ENCODE measurements at places on chromosomes 1 and 21.

GRCh38 chr1:42282024-42282579 lies 52.9 kb downstream of the FOXJ3 start:
- no peak for DNase-seq

DNA sequence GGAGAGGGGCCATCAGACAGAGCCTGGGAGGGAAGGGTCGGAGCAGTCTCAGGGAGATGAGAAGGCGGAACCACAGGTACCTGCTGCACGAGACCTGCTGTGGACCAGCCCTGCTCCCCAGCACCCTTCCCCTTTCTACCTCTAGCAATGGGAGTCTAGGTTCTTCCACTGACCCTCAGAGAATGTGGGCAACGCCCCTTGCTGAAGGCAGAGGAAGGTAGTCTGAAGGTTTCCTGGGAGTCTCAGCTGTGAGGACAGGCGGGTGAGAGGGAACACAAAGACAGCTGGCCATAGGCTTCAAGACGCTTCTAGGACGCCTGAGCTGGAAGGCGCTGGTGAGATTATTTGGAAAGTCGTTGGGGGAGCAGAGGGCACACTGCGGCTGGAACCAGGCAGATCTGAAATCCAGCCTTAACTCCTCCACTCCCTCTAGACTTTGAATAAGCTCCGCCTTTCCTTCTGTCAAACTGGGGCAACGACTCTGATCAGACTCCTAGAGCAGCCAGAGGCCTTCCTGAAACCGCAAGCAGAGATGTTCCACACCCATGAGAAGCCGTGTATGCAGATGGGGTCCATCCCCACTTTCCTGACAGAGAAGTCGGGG lies 18.1 kb downstream of the SLC45A3 start:
- no peak for DNase-seq

- peak; percentile 85 for DNase-seq
These were observed 219.8 kb upstream of the DUSP10 start for GRCh38 chr1:221961532-221962292.

- no peak for DNase-seq
These were observed 23.7 kb upstream of the TMEM54 start for GRCh38 chr1:32924881-32925344.

DNA sequence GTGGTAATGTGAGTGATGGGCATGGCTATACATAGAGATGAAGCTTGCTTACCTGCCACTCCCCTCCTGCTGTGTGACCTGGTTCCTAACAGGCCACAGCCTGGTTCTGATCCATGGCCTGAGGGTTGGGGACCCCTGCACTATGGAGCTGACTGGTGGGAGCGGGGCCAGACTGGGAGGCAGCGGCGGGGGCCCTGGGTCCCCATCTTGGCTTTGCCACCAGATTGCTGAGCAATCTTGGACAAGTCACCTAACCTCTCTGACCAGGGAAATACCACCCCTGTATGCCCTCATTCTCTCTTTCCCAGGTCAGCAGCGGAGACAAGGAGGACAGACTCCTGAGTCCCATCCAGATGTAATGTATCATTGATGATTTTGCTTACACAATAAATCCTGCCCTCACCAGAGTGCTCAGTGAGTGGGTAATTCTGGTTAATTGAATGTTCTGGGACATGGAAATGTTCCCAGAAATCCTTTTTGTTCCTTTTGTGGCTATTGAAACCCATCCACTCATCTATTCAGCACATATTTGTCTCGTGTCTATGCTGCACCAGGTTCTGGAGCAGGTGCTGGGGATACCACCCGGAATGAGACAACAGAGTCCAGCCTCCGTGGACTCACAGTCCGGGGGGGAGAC lies 4.1 kb upstream of the ARHGEF10L start:
- DNase-seq, result no peak

GRCh38 chr1:229893762-229894444 lies 173.1 kb upstream of the GALNT2 start:
- no peak for DNase-seq

- DNase-seq, result no peak
These were observed 359.8 kb downstream of the LTN1 start for GRCh38 chr21:28632755-28633408.

DNA sequence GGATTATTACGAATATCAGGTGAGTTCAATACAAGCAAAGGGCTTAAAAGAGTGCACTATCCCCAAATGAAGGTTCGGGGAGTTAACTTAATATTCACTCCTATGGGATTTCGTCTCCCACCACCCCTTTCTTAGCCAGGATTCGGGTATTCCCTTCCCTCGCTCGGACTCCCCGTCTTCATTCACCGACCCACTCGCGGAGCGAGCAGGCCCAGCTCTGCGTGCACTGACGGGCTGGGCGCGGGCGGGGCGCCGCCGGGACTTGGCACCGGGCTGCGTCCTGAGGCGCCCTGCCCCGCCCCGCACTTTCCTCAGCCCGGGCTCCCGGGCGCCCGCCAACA lies 7.7 kb upstream of the MPZL1 start:
- no peak for DNase-seq

DNA sequence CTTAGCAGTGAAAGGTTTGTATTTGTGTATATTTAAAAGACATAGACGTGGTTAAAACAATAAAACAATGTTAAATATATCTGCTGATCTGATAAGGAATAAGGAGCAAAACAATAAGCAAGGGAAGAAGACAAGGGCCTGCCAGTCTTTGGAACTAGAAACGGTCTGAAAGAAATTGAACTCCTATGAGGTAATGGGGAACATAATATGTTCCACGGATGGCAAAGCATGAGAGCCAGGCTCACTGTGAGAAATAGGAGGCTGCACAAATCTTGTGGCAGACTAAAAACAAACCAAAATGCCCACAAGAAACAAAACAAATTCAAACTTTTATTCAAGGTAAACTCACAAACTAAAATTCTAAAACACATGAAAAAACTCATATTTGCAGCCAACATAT lies 150.5 kb downstream of the NTMT2 start:
- no peak for DNase-seq

DNA sequence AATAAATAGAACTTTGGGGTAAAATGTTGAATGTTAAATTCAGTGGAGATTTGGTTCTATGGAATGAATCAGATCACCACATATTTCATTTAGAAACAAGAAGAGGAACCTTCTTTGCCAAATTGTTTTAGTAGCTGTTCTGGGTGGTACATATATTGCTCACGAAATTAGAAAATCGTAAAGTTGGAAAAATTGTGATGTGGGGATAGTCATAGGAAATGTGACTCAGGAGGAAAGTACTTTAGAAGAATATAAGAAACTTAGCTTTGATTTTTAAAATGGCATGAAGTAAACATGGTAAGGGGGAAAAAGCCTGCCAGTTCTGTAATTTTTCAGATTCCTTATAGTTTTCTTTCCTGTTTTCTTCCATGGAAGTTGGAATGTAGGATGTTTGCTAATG lies 27.4 kb downstream of the RRP15 start:
- DNase-seq, result no peak

- DNase-seq, result no peak
These were observed 42.1 kb upstream of the C8B start for GRCh38 chr1:57007948-57008347.

DNA sequence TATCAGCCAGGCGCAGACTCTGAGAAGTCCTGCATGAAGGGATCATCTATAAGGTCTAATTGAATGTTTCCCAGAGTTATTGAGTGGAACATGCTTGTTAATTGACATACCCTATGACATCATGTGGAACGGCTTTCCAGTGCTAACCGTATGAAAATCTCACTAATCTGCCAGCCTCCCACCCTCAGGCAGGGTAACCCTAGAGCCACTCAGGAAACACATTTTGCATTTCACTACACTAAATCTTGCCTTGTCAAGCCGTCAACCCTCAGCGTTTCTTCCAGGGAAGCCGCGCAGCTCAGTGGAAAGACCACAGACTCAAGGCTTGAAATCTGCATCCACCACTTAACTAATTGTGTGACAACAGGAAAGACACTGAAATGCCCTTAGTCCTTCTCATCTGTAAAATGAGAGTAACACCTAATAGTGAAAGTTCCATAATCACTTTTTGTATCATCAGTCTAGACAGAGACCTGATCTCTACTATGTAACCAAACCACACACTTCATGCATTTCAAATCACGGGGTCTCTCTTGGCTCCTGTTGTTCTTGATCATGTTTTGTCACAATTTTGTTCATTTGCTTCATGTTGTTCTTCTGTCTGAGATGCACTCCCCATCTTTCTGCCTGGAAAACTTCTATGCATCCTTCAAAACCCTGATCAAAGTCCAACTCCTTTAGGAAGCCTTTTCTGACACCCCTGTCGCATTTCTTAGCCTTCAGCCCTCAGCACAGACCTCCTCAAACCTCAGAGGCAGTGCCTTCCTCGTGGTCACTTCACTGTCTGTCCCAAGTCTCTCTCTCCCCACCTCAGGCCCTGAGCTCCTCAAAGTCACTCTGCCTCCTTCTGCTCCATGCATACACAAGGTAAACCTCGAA lies 246.5 kb downstream of the TOMM20 start:
- DNase-seq, result no peak

DNA sequence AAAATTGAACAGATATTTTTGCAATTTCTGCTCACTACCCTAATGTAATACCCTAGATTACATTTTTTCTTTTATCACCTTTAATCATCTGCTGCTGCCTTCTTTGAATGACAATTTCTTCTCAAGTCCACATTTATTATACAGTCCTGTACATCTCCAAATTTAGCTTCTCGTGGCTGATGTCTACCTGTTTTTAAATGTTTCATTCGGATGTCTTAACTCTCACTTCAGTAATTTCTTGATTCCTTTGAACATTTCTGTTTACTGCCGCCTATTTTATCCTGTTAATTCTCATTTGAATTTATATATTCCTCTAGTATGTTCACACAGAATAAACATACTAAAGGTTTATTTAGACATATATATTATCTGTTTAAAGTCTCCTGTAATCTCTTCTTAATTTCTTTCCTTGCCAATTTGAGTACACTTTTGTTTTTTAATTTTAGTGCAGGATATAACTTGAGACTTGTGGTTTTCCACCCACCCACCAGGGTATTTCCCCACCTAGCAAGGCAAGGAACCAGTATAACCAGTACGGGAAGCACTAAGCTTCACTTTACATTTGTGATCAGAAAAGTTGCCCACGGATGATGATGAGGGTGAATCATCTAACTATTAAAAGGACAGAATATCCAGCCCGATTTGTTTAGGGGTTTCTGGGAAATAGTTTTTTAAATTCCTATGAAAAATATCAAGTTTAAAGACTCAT lies 12.7 kb downstream of the INSL5 start:
- DNase-seq, result peak; percentile 44

- no peak for DNase-seq
These were observed 64.4 kb downstream of the PHTF1 start for GRCh38 chr1:113694910-113695309.

GRCh38 chr1:74083128-74083527 lies 114.8 kb downstream of the LRRIQ3 start:
- no peak for DNase-seq

GRCh38 chr21:42148584-42148983 lies 70.4 kb upstream of the ABCG1 start:
- no peak for DNase-seq

GRCh38 chr1:52795464-52795863 lies 47.1 kb upstream of the ZYG11A start:
- DNase-seq, result peak; percentile 49
